ENCODE measurements at places on chromosomes 3 and 15.

GRCh38 chr3:29514170-29514569 lies 233.3 kb downstream of the RBMS3 start:
- DNase-seq: no peak

DNA sequence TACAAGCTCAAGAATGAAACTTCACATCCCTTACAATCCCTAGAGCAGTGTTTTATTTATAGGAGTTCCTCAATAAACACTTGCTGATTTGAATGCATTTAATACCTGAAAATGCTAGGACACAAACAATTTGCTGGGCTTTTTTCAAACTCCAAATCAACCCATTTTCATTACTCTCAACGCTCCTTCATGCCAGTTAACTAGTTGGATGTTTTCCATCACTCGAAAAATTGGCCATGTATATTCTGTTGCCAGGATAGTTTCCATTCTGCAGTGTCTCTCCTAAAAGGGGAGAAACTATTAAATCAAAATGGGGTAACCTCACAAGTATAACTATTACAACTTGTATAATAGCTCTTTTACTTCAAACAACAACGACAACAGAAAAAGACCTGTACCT lies 1.2 kb downstream of the GBE1 start:
- no peak for DNase-seq

GRCh38 chr3:104909198-104909597 lies 457.5 kb upstream of the ALCAM start:
- no peak for DNase-seq

- DNase-seq: no peak
Observed at GRCh38 chr3:42195879-42196330, 70.1 kb downstream of the CCK start.

DNA sequence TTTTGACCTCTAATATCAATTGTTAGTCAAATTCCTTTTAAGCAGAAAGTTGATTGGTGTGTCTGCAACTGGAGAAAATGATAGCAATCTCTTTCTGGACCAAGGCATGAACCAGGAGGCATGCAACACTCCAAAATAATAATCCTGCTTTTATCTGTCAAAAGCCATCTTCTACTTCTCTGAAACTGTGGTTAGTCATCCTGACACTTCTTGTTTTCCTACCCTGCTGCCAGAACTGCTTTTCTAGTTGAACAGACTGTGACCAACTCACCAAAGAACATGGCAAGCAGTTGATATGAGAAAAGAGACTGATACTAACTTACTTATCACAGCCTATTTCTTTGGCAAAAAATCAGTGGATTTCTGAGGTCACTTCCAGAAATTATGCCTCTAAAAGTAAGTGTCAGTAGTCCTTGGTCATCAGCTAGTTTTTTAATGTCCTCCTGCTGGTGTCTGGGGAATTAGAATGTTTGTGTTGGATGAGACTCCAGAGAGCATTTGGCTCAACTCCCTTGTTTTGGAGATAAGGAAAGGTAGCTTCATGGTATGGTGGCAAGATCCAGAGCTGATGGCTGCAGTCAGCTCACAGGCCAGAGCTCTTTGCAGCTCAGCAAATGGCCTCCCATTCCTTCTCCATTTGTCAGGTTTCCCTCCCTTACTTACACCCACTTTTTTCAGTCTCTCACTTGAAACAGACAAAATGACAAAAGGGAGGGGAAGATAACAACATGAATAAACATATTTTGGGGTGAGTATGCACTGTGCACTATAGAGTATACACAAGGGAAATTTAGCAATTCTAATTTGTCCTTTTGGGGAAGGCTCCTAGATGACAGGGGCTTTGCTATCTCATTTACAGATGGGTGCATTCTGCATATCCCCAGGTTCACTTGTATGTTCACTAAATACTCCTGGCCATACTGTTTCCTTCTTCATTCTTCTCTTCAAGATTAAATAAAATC lies 7.0 kb downstream of the CRYGS start:
- no peak for DNase-seq

DNA sequence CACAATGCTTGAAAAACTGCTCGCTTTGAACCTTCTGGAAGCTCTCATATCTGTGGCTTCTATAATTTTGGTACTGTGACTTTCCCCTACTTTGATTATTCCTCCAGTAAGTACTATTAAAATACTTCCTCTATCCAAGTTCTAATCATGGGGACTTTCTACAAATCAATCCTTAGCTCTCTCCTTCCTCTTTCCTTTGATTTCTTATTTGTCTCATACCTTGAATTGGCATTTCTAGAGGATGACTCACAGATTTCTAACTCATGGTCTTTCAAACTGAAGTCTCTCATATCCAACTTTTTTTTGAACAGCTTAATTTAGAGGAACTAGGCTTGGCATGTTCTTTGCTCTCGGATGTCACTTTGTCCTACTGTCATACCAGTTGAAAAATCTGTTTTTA lies 241.8 kb downstream of the TBC1D5 start:
- DNase-seq: no peak

Measured in hematopoietic multipotent progenitor cell treated with erythropoietin and hydrocortisone succinate and interleukin-3 and kit ligand, for 17 days (in vitro differentiated cells).